ENCODE measurements at places on chromosomes 12 and 14.

- no peak for DNase-seq
These were observed 95.2 kb upstream of the TBX3 start for GRCh38 chr12:114779186-114779585.

DNA sequence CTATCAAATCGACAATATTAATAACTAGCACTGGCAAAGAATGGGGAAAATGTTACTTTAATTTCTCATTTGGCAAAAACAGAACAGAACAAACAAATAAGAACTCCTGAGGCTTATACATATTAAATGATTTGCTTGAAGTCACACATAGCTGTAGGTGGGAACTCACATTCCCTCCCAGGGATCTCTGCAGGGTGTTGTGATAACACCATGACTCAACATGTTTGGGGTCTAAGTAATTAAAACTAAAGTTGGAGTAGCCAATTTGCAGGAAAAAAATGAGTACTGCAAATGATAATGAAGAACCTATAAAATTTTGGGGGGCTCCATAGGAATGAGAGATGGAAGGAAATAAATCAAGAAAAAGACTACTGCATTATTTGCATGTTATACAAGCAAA, 27.5 kb downstream of the UNC79 start:
- no peak for DNase-seq

- DNase-seq = no peak
These were observed 104.8 kb downstream of the MYF5 start for GRCh38 chr12:80821513-80822000.

- peak; percentile 87 for DNase-seq
These were observed 679 bp downstream of the ARF6 start for GRCh38 chr14:49893309-49894213.

DNA sequence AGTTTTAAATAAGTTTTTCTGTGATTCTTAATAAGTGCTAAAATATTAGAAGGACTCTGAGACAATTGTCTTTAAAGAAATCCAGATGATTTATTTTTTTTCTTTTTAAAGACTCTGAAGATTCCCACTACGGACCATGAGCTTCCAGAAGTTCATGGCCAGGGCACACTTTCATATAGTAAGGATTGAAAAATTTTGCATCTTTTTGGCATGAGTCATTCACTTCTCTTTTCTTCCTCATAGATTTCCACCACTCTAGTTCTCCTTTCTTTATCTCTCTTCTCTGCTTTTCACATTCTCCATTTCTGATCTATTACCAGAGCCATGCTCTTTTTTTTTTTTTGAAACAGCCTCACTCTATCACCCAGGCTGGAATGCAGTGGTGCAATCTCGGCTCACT, 385.8 kb downstream of the FLRT2 start:
- no peak for DNase-seq

All from GM12865 (cell line).